ENCODE measurements at places on chromosomes 3 and 15.

DNA sequence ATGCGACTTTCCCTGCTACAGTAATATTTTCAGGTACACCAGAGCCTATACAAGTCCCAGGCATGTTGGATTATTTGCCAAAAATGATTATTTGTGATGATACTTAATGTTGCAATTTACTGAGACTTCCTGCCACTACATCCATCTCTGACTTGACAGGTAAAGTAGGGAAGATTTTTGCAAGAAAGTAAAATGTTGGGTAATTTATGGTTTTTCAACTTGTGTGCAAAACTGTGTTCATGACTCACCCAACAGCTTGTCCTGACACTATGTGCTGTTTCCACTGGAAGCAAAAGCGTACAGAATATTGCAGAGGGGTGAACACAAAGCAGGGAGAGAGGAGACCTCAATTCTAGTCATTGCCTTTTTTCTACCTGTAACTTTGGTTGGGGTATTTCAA, 5.4 kb upstream of the CRBN start:
- no peak for DNase-seq

DNA sequence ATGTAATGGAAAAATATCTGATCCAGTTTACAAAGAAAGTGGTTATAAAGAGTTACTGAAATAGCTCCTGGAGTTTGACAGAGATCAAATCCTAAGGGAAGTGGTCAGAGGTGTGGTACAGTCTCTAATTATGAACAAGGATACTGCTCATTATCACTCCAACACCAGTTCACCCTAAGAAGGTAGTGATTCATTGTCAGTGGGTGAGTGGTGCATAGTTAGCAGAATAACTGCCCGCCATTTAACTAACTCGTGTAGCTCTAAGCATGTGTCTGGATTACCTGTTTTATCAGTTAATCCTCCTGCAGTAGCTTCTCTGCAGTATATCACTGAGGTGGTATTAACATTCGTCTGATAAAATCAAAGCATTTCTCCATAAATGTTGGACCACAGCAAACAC, 700.1 kb downstream of the NLGN1 start:
- DNase-seq = no peak

DNA sequence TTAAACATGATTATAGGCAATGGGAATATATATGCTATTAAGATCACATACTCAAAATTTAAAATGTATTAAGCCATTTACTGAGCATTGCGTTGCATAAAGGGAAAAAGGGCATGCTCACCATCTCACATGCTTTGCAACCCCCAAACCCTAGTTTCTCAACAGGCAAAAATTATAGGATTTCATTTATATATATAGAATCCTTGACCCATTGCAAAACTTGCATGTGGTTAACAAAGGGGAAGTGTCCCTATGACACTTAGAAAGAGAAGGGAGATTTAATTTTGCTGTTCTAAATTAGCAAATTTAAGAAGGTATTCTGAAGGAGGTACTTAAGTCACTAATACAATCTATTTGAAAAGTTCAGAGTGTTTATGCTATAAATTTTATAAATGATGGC, 837.8 kb downstream of the DIPK2A start:
- no peak for DNase-seq

GRCh38 chr3:178181088-178181487, 355.1 kb upstream of the KCNMB2 start:
- DNase-seq = no peak

- peak; percentile 30 for DNase-seq
Measured at GRCh38 chr3:57298041-57298440, 5.6 kb upstream of the ASB14 start.

DNA sequence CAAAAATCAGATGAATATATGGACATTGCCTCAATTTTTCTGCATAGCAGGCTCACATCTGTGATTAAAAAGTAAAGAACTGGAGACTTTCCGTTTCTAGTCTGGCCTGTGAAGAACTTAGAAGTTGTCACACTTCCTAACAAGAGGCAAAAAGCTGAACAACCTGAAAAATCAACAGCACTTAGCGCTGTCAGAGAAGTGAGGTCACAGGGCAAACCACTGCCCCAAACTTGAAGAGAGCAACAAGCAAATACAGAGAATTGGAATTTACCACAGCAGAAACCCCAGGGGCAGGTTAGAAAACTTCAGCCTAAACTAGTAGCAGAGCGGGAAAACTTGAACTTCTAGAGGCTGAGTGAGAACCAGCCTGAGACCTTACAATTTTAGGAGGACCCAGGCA, 38.9 kb downstream of the CCDC54 start:
- no peak for DNase-seq

- DNase-seq = peak; percentile 48
Measured at GRCh38 chr3:141401573-141402475, 33.5 kb downstream of the ZBTB38 start.

DNA sequence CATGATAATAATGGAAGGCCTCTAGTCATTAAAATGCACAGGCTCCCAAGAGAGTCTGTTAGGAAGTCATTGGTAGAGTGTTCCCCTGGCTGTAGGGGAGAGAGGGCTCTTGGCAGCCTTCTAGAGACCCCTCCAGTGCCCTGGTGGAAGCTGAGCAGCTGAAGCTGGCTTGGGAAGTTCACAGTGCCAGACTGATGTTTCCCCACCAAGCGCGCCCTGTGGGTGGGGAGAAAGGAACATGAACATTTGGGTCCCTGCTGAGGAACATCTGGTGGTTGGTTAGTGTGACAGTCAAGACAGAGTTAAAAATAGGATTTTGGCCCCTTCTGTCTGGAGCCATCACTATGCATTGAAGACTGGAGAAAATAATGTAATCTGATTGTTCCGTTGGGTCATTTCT, 37.1 kb upstream of the RGMA start:
- DNase-seq = no peak

GRCh38 chr3:50472958-50473357, 30.5 kb downstream of the CACNA2D2 start:
- no peak for DNase-seq

GRCh38 chr15:88028024-88028423, 228.5 kb downstream of the NTRK3 start:
- DNase-seq = no peak

- DNase-seq = no peak
Measured at GRCh38 chr15:74304431-74304830, 63.0 kb downstream of the CYP11A1 start.

DNA sequence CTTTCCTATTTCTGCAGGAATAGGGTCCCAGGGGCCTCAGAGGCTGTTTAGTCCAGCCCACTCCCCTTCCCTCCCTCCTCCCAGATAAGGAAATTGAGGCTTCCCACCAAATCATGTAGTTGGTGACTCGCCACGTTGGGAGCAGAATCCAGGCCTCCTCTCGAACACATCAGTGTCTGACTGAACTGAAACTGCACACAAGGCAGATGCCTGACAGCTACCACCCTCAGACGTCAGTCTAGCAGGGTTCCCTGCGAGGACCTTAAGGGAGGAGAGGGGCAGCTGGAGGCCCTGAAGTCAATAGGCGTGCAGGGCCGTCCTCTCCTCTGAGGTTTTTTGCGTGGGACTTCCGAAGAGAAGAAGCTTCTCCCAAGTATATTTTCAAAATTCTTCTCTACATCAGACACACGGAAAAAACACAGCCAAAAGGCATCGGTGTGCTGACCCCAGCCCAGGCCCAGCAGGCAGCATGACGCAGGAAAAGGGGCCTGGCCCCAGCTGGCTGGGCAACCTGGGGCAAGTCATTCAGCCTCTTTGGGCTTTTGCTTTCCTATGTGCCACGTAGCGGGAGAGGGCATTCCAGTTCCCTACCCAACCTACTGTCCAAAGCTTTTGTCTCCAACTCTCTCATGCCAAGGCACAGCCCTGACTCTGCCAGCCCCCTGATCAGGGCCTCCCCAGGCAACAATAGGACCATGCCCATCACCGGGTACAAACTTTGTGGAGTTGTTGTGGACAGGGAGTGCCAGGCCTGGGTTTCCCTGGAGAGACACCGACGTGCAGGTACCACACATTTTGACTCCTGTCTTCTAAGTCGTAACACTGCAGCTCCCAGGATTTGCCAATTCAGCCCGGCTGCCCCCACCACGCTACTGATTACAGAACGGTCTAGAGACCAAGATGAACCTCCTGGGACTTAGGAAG, 283.1 kb downstream of the XXYLT1 start:
- no peak for DNase-seq

DNA sequence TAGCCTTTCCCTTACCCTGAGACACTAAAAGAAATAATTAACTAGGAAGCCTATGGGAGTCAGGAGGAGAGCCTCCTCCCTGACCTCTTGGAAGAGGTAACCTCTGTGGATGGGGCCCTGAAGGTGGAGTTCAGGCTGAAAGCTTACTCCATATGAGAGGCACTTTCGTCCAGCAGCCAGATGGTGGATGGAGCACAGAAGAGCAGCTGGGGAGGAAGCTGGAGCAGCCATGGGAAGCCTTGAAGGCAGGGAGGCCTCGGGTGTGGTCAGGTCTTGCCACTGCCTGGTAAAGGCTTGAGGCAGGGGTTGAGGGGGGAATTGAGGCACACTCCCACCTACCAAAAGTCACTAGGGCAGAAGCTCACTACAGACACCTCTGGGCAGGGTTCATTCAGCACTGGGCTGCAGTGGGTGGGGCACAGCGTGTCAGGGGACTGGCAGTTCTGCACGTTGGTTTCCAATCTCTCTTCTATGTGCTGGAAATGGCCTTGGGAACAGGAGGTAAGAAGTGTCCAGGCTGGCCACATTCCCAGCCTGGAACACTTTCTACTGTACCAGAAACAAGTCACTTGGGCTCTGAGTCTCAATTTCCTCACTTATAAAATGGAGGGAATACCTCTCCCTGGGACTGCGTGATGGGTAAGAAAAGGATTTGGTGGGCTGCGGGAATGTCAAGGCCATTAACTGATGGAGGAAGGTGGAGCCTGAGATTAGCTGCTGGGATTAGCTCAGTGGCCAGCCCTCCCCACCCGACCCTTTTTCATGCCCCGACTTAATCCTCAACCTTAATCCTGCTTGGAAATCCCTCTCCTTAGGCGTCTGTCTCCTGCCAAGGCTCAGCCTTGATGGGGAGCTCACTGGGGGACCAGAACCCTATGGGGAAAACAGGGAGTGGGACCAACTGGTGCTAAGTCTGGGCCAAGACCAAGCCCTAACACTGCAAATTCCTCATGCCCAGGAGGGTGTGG, 5.4 kb downstream of the PCBP4 start:
- DNase-seq = no peak

- DNase-seq = no peak
Measured at GRCh38 chr3:57872606-57873005, 116.5 kb downstream of the SLMAP start.

DNA sequence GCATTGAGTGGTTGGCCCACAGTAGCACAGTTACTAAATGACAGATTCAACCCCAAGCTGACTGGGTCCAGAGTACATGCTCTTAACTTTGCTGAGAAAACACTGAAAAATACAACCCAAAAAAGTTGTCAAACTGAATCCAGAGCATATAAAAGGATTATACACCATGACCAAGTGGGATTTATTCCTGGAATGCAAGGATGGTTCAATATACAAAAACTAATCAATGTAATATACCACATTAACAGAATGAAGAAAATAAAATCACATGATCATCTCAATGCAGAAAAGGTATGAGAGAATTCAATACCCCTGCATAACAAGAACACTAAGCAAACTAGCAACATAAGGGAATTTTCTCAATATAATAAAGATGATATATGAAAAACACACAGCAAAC, 98.5 kb downstream of the STAG1 start:
- DNase-seq = no peak

- DNase-seq = no peak
Measured at GRCh38 chr15:101176625-101177024, 75.2 kb downstream of the CHSY1 start.

DNA sequence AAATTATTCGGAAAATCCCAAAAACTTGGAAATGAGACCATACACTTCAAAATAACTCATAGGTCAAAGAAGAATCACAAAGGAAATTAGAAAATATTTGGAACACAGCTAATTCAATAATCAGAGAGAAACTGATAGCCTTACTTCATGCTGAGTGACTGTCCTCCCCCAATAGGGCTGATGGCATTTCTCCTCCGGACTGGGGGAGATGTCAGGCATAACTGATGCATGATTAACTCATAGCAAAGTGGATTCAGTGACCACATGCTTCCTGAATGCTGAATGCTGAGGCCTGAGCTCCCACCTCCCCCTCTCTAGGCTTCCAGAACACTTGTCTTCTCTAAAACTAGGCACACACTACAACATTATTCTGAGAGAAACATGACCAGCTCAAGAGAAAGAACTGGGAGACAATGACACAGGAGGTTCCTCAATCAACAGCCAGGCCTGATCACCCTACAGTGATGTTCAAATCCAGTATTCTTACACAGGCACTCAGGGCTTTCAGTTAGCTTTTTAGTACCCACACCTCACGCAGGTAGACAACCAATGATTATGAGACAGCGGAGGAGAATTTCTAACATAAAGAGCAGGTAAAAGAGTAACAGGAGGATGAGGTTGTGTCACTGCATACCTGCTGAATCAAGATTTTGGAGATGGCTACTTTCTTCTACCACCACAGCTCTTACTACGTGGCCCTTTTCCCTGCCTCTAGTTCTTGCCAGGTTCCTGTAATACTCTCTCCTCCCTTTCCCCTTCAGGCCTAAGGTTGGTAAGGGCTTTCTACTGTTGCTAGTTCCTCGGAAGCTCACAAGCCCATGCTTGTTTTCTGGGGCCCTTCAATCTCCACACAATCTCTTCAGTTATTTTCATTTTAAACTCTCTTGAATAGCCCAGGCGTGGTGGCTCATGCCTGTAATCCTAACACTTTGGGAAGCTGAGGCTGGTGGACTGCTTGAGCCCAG, 96.1 kb downstream of the FMN1 start:
- DNase-seq = peak; percentile 41

DNA sequence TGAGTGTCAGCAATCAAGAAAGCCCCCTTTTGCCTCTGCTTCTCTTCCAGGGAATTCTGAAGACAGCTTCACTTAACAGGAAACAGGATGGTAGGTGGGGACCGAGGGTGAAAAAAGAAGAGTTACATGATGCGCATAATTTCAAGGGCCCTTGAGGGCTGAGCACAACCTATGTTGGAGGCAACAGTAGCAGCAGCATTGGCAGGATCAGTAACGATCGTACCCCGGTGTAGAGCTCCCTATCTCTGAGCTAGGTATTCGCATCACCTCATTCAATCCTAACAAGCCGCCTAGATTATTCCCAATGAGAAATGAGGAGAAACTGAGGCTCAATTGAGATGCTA, 432 bp upstream of the RAD54L2 start:
- peak; percentile 24 for DNase-seq

GRCh38 chr3:25453619-25454004, 25.5 kb downstream of the RARB start:
- DNase-seq = no peak

DNA sequence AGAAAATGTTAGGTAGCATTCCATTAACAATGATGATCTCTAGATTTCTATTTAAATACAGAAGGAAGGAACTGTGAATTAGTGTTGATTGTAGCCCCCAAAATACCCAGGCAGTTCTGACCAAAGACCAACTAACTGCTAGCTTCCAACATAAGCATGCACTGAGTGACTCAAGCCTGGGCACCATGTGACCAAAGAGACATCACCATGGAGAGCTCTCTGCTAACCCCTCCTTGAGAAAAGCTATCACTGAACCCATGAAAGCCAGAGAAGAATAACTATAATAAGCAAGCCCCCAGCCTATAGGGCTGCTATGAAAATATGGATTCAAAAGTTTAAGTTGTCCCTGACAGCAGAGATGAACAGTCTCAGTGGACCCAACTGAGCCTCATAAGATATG, 310.2 kb downstream of the ULK4 start:
- DNase-seq = no peak
